Choroid plexus epithelial cell (primary cell): ENCODE measurements at places on chromosomes 5 and 9.

GRCh38 chr9:131661568-131662288, 78.1 kb downstream of the RAPGEF1 start:
- no peak for DNase-seq

DNA sequence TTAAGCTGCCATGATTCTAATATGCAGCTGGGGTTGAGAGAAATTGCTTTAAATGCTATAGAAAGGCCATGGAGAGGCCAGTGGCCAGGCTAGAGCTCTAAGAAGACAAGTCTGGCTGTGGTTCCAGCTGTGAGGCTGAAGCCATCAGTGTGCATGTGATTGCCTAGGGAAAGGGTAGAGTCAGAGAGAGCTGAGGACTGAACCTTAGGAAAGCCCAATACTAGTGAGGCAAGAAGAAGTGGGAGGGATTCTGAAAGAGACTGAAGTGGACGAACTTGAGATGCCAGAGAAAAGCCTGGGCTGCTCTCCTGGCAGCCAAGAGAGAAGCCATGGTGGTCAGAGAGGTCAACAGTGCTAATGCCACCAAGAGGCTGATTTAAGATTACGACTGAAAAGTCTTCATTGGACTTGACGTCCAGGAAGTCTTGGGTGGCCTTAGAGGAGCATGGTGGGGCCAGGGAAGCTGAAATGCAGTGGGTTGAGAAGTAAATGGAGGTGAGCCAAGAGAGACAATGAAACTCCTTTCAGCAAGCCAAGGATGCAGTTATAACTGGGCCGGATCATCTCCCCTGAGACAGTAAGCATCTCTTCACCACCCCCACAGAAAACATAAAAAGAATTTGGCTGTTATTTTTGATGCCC, 133.2 kb downstream of the TMEM174 start:
- peak; percentile 34 for DNase-seq

GRCh38 chr9:115115924-115116323, 2.0 kb downstream of the TNC start:
- DNase-seq, result no peak

DNA sequence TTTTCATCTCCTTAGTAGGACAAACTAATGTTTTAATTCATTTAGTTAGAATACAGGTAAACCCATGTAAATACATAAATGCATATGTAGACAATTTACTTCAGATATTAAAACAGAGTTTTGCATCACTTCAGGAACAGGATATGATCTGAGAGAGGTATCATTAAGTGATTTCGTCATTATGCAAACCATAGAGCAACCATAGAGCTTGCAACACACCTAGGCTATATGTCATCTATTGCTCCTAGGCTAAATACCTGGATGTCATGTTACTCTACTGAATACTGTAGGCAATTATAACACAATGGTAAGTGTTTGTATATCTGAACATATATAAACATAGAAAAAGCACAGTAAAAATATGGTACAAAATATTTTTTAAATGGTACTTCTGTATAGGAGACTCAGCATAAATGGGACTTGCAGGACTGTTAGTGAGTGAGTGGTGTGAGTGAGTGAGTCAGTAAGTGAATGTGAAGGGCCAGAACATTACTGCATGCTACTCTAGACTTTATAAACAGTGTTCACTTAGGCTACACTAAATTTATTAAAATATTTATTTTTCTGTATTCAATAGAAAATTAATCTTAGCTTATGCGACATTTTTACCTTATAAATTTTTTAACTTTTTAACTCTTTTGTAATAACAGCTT, 1377.5 kb upstream of the CDH9 start:
- no peak for DNase-seq

- no peak for DNase-seq
These were observed 123.9 kb downstream of the SV2C start for GRCh38 chr5:76207120-76207519.
